ENCODE measurements at places on chromosomes 4 and X.
A peak's percentile ranks its signal among the peaks of the same experiment; 100 is the strongest.

- no peak for DNase-seq
These were observed 218.4 kb downstream of the ARHGAP10 start for GRCh38 chr4:147950261-147950660.

- no peak for DNase-seq
These were observed 338.2 kb upstream of the PABPC4L start for GRCh38 chr4:134539729-134540231.

- DNase-seq, result peak; percentile 30
These were observed 177.4 kb upstream of the IL15 start for GRCh38 chr4:141459020-141459419.

GRCh38 chr4:158523990-158524535, 2.4 kb downstream of the RXFP1 start:
- no peak for DNase-seq

DNA sequence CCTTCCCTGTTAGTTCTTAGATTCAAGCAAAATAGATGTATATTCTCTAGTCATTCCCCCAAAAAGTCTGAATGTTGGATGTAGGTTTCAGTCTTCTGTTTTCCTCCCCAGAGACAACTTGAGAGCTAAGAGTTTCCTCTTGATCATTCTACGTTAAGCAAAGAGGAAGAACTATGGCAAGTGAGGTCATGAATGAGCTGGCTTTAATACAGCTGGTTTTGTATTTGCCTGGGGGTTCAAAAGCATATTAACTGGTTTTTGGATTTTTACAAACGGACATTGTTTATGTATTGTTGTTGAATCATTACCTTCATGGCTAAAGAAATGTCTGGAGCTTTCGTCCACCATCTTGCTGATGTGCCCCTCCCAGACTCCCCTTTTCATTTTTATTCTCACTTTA, 916.7 kb upstream of the POU3F4 start:
- DNase-seq, result no peak

GRCh38 chr4:134787315-134787714, 585.7 kb upstream of the PABPC4L start:
- DNase-seq, result no peak

GRCh38 chr4:139904406-139904805, 238.8 kb downstream of the MGST2 start:
- no peak for DNase-seq

DNA sequence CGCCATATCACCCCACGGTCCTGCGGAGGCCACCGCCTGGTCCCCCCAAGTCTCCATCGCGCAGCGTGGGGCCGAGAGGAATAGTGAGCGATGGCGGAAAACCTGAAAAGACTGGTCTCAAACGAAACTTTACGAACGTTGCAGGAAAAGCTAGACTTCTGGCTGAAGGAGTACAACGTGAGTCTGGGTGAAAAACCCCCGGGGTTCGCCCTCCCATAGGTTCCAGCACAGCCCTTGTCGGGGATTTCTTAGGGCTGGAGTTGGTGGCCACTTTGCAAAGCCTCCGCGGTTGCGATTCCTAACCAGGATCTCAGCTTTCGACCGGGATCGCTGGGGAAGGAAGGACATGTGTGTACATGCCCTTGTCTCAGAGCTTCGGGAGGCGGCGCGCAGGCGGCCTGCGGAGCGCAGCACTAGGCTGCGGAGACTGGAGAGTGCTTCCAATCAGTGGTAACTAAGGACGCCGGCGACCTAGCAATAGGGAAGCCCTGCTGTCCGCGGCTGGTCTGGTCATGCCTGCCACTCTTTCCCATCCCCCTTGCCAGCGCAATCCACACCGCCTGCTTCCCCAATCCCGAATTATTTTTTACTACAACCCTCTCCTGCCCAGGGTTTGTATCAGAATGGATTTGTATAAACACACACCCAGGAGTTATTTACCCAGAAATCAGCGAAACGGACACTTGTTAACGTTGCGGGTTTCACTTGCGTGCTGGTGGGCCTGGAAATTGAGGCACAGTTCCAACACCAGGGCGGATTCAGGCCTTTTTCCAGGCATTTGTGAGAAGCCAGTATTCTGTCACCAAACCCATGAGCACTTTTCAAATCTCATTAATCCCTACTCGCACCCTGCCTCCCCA, 741 bp downstream of the SPATA18 start:
- peak; percentile 71 for DNase-seq

GRCh38 chrX:112513154-112513553, 166.6 kb downstream of the LHFPL1 start:
- no peak for DNase-seq

- DNase-seq, result no peak
These were observed 91.2 kb upstream of the XAGE2 start for GRCh38 chrX:52277666-52278065.

DNA sequence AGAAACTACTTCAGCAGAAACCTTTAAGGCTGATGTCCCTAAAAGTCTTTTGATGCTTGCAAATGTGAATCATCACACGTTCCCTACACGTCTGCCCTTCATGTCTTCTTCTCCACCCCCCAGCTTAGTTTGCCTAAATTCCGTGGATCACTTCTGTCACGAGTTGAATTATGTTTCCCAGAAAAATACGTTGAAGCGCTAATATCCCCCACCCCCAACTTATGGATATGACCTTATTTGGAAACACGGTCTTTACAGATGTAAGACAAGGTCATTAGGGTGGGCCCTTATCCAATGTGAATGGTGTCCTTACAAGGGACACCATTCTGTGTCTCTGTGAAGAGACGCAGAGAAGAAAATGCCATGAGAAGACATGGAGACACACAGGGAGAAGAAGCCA, 2.1 kb upstream of the ZNF518B start:
- no peak for DNase-seq

DNA sequence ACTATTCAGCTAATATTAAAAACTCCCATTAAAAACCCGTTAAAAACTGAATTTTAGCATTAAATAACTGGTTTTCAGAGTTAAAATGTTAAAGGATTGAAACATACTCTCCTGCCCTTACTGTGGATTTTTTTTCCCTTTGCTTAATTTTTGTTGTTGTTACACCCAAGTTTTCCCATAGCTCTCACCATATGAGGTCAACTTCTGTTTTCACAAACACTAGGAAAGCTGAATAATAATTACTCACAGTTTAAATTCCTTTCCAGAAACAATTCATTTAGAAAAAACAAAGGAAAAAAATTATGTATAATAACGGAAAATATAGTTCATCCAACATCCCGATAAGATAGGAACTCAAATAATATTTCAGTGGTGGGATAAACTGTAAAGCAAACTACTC, 129.0 kb downstream of the PPP3CA start:
- no peak for DNase-seq

- no peak for DNase-seq
These were observed 33.4 kb upstream of the SPON2 start for GRCh38 chr4:1205586-1206298.

- DNase-seq, result no peak
These were observed 4.5 kb upstream of the CXCR3 start for GRCh38 chrX:71622576-71623450.

Measured in inflammatory macrophage treated with lipopolysaccharide for 4 hours (primary cell).